ENCODE measurements at places on chromosomes 6 and 20. TPM values are rescaled to one million over a fixed set of nuclear protein-coding genes. Genes with fewer than 3 reads are reported as not detected.

CNKSR3 gene
- total RNA-seq = 5.6 TPM

EEF1A2 gene
- 3.5 TPM for total RNA-seq

BANF2 gene
- total RNA-seq = not detected

NR2E1 gene
- total RNA-seq = not detected

SAMD3 gene
- 9.3 TPM for total RNA-seq
